ENCODE measurements at places on chromosomes 3 and 15.

DNA sequence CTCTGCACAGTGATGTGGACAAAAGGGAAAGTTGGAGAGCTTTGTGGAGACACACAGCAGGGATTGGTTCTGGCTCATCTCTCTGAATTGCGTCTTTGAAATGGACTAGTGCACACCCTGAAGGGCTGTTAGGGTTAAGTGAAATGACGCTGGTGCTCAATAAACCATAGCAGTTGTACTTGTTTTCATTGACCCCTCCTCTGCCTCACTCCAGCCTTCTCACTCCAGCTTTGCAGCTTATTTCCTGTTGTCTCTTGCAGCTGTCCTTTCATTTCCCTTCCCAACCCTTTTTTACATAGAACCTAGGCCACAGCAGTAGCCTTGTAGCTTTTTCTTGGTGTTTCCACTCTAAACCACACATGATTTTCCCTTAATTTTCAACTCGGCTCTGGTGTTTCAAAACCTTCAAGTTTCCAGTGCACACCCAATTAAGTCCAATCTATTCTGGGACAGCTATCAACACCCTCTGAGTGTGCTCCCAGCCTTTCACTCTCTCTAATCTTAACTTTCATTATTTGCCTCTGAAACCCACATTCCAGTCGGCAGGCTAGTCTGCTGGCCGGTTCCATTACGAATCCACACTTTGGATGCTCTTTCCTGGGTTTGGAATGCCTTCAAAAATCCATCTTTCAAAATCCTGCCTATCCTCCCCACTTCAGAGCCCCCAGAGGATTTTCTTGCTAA lies 6.4 kb downstream of the C3orf52 start:
- DNase-seq: no peak

DNA sequence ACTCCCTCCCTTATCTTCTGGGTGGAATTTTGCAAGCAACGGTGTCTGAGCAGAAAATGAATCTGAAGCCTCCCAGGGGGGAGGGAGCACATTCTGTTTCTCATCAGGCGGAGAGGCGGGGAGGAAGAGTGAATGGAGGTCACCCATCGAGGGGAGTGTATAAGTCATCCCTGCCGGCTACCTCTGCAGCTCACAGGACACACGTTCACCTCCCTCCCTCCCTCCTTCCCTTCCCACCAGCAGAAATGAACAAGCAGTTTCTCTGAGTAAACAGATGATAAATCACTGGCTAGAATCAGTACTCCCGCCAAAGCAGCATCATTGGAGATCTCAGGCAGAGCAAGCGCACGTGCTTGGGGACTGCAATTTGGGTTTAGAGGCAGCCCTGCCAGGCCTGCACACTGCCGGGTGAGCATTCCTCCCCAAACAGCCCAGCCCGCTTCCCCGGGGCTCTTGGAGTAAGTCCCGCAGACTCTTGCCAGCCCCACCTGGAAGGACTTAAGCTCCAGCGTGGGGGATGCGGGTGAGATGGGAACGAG lies 38.3 kb downstream of the CPN2 start:
- no peak for DNase-seq

DNA sequence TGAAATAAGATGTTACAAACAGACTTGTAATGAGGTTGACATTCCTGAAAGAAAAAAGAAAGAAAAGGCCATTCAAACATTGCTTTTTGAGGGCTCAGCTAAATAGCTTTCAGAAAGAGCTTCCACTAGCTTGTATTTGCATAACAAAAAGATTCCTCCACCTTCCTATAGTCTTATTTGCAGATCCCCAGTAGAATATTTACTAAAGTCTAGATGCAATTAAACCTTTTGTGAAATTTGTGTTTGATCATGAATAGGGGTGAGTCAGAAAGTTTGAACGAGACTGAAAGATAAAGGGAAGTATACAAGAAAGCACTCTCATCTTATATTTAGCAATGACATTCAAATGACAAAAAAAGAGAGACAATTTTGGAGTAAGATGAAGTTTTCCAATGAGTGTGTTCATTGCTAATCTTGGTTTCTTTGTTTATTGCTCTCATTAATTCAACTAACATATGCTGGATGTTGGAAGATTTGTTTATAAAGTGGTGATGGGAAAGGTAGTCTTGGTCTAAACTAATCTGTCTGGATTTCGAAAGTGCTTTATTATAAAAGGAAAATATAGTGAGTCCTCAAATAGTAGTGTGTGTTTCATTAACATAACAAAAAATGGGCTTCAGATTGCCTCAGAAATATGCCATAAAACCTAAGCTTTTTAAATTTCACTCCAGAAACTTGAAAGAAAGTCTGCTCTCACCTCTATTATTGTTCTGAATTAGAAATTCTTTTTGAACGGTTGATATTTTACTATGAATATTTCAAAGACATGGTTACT lies 9.1 kb upstream of the CADPS start:
- no peak for DNase-seq

DNA sequence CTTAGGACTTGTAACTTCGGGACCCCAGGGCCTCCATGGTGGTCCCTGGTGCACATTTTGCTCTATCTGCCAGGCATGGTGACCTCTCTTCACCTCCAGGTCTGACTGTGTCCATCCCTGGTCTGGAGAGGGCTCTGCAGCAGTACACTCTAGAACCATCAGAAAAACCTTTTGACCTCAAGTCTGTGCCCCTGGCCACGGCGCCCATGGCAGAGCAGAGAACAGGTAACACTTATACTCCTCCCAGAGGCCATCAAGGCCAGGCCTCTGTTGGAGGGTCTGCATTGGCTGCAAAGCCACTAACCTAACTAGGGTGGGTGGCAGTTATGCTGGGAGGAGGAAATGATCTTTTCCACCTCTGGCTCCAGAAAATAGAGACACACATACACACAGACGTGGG lies 10.3 kb upstream of the HMCES start:
- no peak for DNase-seq

All from hippocampal formation (tissue), 2 donors.